GM10248 (cell line): ENCODE measurements at places on chromosomes 12 and 14.

GRCh38 chr12:1117970-1118563 lies 127.0 kb downstream of the ERC1 start:
- peak; percentile 31 for DNase-seq

GRCh38 chr12:52703878-52704277 lies 554 bp upstream of the KRT77 start:
- no peak for DNase-seq

GRCh38 chr12:76420222-76420621 lies 72.0 kb upstream of the BBS10 start:
- DNase-seq = no peak

DNA sequence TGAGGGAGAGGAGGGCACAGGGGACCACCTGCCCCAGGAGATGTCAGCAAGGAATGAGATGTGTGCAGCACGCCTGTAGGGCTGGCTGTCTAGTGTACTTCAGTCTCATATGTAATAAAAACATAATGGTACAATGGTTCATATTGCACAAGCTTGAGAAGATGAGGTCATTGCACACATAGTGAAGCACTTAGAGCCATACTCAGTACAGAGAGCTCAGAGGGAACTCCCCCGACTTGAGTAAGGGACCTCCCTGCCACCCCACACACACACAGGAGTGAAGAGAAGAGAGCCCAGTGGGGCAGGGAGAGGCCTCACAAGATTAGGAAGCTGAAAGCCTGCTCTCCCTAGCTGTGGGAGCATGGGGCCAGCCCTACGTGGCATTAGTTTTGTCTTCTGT lies 61.5 kb downstream of the SLC6A12 start:
- no peak for DNase-seq

GRCh38 chr12:10747730-10748129 lies 24.6 kb upstream of the YBX3 start:
- DNase-seq = no peak

- peak; percentile 53 for DNase-seq
Measured at GRCh38 chr14:51652168-51653078, 713 bp downstream of the FRMD6 start.

- DNase-seq = no peak
Measured at GRCh38 chr14:50364792-50365191, 31.9 kb downstream of the CDKL1 start.

DNA sequence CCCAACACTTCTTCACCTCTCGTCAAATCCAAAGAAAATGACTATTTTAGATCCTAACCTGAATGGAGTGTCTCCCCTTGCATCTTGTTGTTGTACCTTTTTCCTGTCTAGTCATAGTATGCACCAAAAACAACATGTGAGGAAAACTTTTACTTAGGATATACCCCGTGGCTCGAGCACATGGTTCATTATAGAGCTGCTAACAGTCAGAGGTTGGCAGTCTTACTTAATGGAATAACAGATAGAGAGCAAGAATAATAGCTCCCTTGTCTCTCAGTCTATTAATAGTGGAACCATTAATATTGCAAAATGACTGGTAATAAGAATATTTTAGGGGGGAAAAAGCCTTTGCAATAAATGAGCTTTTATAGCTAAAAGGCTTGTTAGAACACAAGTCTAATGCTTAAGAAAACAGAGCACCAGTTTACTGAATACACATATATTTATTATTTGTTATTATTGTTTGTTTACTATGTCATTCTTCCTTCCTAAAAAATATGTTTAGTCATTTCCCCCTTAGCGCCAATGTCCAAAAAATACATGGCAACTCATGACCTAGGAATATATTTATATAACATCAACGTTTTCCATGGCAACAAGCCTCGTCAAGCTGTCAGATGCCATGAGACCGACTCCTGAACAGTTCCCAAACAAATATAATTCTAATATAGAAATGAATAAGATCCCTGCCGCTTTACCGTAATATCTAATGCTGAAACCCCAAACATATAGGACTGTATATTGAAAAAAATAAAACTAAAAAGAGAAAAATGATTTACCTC lies 592.4 kb downstream of the SOX5 start:
- no peak for DNase-seq

DNA sequence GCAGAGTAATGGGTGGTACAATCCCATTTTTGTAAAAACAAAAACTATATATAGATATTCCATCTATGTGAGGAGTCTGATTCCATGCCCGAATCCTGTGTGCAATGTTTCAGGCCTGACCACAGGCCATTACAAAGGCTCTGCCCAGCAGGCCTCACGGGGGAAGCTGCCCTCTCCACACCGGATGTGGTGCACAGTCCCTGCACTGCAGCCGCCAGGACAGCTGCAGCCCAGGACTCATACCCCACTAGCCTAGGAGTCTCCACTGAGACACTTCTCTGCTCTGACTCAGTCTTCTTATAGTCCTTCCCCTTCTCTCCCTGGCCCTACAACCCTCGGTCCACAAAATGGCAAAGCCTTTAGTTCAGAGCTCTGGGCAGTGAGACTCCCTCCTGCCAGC lies 190.4 kb downstream of the PPM1H start:
- no peak for DNase-seq

- no peak for DNase-seq
Measured at GRCh38 chr12:62983594-62983993, 48.6 kb upstream of the PPM1H start.

GRCh38 chr12:106861984-106862916 lies 87.8 kb downstream of the RIC8B start:
- DNase-seq = no peak

DNA sequence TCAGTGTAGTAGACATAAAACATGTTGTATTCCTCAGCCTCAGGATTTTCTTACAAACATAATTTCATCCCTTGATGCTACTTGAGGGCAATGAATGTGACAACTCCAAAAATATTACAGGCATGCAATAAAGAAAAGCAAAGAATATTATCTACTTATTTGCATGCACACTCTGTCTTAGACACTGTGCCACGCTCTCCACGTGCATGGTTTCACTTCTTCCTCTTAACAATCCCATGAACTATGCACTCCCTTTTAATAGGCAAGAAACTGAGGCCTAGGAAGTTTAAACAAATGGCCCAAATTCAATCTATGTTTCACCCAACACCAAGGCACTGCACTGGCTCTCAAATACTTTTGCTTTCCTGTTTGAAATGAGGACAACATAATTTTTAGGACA lies 1.8 kb upstream of the PAH start:
- DNase-seq = no peak

DNA sequence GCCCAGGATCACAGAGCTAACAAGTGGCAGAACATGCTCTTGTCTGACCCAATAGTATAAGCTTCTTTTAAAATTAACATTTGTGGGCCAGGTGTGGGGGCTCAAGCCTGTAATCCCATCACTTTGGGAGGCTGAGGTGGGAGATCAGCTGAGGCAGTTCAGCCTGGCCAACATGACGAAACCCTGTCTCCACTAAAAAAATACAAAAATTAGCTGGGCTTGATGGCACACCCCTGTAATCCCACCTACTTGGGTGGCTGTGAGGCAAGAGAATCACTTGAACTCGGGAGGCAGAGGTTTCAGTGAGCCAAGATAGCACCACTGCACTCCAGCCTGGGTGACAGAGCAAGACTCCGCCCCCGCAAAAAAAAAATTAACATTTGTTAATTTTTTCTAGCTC lies 33.0 kb upstream of the IL22 start:
- DNase-seq = no peak

DNA sequence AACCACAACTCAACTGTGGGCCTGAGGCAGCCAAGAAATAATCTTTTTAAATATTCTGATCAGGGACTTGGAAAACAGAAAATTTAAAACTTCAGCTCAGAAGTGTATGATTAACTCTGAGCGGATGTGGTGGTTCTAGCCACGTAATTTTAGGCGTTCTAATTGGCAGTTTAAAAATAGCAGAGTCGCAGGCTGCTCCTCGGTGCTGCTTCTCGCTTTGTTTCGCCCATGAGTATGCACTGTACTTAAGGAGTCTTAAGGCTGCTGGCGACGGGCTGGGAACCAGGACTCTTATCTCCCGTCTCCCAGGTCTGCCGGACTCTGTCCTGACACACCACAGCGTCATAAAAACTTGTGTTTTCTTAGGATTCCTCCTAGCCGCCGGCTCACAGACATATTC lies 113.4 kb upstream of the PELI2 start:
- DNase-seq = peak; percentile 35
